ENCODE measurements at places on chromosomes 16 and 17.

- DNase-seq: no peak
Measured at GRCh38 chr16:87823181-87823929, 46.0 kb downstream of the SLC7A5 start.

DNA sequence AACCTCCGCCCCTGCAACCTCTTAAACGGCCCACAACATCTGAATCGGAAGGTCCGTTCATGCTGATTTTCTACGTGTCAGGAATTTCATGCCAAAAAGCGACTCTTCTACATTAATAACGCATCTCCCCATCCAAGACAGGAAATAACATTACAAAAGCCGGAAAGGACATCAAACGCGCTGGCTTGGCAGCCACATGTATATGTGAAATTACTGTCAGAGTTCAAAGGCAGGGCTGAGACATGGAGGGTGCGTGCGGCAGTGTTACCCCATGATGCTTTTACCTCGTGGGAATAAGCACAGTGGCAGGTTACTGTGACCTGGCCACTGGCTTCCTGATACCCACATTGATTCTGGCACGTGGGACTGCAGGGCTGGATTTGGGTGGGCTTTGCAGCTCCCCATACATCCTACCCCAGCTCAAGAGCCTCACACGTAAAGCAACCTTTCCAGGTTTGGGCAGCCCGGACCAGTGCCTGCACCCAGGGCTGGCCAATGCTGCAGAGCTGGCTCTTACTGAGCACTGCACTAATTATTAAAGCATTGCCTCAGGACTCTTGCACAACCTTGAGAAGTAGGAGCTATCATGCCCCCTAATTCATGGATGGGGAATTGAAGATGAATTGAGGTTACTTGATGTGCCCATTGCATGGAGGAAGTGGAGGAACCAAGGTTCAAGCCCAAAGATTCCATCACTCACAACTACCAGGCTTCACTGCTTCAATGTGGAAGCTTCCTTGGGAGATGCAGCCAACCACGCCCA, 120.6 kb upstream of the FOXF1 start:
- no peak for DNase-seq

DNA sequence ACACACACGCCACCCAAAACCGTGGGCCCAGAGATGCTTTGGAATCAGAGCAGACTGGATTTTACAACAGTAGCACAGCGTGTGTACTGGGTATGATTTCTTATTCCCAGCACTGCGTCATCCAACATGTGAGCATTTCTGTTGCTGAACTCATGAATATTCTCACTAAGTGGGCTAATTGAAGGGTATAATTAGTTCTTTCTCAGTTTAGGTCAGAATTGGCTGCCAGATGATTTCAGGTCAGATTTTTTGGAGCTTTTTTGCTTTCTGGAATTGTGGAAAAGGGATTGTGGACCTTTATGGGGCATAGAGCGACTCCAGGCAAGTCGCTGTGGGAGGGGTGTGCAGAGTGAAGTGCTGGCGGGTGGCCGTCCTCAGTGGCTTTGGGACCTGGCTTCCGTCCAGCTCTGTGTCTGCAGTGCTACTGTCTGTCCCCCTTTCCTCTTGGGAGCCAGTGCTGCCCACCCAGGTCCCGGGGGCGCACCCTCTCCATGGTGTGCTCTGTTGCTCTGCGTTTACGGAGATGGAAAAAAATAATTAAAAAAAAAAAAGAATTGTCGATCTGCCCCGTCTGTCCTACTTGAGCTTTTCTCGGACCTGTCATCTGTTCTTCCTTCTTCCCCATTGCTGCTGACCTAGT, 25.0 kb downstream of the FOXK2 start:
- no peak for DNase-seq

GRCh38 chr17:9185688-9186284, 164.5 kb downstream of the NTN1 start:
- no peak for DNase-seq

DNA sequence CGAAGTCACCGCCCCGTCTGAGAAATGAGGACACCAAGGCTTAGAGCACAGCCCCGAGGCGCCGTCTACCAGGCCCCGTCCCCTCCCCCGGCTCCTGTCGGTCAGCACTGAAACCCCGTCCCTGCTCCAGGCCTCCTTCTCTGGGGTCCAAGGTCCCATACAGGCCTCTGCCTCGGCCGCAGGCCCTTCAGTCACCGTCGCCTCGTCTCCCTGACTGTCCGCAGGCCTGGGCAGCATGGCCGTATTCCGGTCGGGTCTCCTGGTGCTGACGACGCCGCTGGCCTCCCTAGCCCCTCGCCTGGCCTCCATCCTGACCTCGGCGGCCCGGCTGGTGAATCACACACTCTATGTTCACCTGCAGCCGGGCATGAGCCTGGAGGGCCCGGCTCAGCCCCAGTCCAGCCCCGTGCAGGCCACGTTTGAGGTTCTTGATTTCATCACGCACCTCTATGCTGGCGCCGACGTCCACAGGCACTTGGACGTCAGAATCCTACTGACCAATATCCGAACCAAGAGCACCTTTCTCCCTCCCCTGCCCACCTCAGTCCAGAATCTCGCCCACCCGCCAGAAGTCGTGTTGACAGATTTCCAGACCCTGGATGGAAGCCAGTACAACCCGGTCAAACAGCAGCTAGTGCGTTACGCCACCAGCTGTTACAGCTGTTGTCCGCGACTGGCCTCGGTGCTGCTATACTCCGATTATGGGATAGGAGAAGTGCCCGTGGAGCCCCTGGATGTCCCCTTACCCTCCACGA, 617 bp downstream of the COASY start:
- no peak for DNase-seq

DNA sequence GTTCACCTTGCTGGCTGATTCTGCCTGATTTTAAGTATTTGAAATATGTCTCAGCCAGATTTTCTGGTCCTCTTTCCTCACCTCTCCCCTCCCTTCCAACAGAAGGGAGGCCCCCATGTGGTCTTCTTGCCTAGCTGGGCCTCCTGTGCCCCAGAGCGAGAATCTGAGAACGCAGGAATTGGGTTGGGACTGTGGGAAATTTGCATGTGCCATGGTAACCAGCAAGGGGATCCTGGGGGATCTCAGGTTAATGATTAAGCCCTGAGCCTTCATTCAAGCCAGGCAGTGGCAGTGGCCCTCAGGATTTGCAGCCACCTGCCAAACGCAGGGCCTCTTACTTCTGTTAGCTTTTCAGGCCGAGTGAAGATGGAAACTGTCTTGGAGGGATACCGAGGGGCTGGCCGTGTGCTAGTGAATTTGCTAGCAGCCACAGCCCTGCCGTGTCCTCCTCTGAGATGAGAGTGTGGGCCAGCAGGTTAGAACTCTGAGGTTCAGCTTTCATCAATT, 40.2 kb downstream of the KSR1 start:
- DNase-seq: no peak

Data from stimulated activated CD8-positive, alpha-beta memory T cell treated with anti-CD3 and anti-CD28 coated beads, Interleukin-7, amount 100 ng/mL, for 24 hours (primary cell).